ENCODE measurements at places on chromosomes 4 and X.
A peak's percentile ranks its signal among the peaks of the same experiment; 100 is the strongest.

DNA sequence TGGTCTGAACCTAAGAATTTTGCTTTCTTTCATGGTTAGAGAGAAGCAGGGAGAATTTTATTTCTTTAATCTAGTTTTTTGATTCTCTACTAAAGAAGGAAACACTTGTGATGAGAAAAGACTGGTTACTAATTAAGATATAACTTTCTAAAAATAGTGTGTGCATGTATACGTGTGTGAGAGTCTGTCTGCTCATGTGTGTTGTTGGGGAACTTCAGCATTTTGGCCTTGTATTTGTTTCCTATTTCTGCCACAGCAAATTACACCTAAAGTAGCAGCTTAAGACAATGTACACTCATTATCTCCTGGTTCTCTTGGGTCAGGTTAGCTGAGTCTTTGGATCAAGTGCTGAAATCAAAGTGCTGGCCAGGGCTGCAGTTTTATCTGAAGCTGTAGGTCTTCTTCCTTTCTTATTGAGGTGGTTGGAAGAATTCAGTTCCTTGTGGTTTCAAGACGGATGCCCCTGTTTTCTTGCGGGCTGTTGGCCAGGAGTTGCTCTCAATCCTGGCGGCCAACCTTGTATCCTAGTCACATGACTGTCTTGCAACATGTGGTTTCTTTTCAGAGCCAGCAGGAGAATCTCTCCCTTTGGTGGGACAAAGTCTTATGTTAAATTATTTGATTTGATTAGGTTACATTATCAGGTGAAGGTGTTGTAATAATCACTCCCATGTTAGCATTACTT lies 188.4 kb upstream of the CLNK start:
- no peak for DNase-seq

- DNase-seq, result peak; percentile 60
Measured at GRCh38 chr4:75939890-75940691, 722 bp downstream of the NAAA start.

GRCh38 chrX:72475952-72476668 lies 96.5 kb downstream of the HDAC8 start:
- DNase-seq, result no peak

DNA sequence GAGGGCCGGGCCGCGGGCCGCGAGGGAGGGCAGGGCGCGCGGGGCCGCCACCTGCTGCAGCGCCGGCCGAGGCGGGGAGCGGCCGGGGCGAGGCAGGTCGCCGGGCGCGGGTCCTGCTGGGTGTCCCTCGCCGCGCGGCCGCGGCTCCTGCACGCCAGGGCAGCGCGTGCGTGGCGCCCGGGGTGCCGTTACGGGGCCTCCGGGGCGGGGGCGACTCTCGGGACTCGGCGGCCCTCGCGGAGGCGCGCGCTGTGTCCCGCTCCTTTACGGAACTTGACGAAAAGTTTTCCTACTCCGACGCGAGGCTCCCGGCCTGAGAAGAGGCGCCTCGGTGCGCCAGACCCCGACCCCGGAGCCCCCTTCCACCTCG lies 329 bp downstream of the TBC1D14 start:
- peak; percentile 44 for DNase-seq

- DNase-seq, result no peak
Measured at GRCh38 chr4:182301736-182302135, 58.5 kb downstream of the TENM3 start.

DNA sequence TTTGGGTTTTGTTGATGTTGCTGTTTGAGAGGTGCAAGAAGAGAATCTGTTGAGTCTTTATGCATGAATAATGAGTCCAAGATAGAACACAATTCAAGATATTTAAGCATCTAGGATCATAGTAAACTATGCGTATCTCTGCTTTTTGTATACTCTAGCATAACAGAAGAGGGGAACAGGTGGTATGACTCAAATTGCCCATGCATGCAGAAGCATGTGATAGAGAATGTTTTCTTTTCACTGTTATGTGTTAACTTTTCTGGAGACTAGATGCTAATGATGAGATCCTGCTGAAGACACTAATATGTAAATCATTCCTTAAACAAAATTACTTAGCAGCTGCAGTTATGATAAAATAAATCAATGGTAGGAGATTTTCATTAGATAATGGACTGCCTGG lies 165.3 kb upstream of the FTHL17 start:
- no peak for DNase-seq

DNA sequence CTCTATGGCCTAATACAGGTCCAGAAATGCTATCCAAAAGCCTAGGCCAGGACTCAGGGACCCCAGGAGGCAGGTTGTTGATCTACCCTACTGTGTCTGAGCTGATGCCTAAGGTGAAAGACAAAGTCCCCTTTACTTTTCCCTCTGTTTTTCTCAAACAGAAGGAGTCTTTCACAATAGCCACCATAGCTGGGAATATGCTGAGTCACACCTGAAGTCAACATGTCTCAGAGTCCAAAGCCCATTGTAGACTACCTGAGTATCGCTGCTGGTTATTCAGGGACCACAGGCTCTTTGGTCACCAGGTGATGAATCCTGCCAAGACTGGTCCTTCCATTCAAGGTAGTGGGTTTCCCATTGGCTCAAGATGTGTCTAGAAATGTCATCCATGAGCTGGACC lies 562.2 kb downstream of the ACTRT1 start:
- no peak for DNase-seq

- no peak for DNase-seq
Measured at GRCh38 chrX:102930990-102931756, 5.9 kb upstream of the RAB40AL start.

- no peak for DNase-seq
Measured at GRCh38 chr4:115575851-115576250, 462.4 kb upstream of the NDST4 start.

DNA sequence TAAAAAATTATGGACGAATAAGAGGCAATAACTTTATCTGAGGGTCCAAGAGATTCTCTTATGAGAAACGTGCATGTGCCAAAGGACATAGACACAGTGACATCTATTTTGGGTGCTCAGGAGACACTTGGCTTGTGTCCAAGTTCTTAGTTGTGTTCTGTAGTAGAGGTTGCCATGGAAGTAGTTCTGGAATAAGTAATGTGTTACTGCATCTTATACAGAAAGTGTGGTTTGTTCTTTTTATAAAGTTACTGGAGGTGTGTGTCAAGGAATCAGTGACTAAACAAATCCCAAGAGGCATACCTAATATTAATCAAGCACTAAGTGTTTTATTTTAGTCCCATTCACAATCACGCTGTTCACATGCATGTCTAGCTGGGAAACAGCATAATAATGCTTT lies 305.7 kb downstream of the ARHGAP24 start:
- DNase-seq, result no peak

- DNase-seq, result no peak
Measured at GRCh38 chr4:64248186-64248585, 161.1 kb downstream of the TECRL start.

- no peak for DNase-seq
Measured at GRCh38 chr4:156815717-156816359, 155.8 kb downstream of the PDGFC start.

- no peak for DNase-seq
Measured at GRCh38 chrX:129239371-129239770, 283.9 kb downstream of the SMARCA1 start.

- no peak for DNase-seq
Measured at GRCh38 chr4:142886566-142886965, 40.5 kb upstream of the INPP4B start.

- DNase-seq, result no peak
Measured at GRCh38 chr4:123651066-123651465, 254.5 kb downstream of the SPRY1 start.

- no peak for DNase-seq
Measured at GRCh38 chr4:80610845-80611677, 275.5 kb downstream of the CFAP299 start.

DNA sequence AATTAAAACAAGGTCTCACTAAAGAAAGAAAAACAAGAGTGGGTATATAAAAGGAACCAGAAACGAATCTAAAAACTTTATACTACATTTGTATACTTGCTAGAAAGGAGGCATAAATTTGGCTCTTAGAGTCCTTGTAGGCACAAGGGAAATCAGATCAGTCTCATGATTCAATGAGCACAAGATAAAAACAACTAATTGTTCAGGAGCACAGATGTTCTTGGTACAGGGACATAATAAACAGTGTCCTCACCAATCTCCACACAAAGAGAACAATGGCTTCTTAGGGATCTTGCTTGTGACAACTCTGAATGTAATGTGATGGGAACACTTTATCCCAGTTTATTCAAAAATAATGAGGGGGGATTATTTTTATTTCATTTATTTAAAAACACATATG lies 28.3 kb downstream of the TMEM144 start:
- DNase-seq, result no peak

GRCh38 chr4:151197247-151197646 lies 79.7 kb upstream of the PRSS48 start:
- no peak for DNase-seq

DNA sequence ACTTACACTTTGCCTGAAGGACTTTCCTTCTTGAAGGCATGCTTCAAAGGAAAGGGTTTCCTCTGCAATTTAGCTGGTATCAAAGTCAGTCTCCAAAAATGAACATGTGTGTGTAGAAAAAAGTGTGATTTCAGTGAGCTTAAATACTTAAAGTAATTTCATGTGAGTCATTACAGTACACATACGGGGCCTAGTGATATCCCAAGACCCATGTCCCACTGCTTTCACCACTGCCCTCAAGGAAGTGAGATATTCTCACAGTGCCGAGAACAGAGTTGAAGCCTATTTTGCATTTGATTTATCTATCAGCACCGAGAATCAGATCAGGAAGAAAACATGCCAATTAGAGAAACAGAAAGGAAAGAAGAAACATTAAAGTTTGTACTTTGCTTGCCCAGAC lies 61.0 kb downstream of the CHST7 start:
- no peak for DNase-seq

DNA sequence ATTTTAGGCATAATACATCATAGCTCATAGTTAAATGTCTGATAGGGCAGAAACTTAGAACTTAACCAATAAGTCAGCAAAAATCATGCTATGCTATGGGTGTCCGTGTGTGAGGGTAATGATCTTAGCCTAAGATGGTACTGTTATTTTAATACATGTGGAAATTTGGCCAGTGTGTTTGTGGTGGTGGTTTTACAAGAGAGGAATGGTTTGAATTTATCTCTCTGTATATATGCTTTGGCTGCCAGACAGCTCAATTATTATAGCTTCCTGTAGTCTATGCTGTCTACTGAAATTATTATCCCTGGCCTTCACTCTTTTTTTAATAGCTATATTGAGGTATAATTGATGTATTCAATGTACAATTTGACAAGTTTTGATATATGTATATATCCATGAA lies 21.3 kb downstream of the ZNF330 start:
- no peak for DNase-seq

- DNase-seq, result peak; percentile 81
Measured at GRCh38 chrX:125205133-125205917, 114.3 kb upstream of the TEX13C start.

- DNase-seq, result peak; percentile 49
Measured at GRCh38 chrX:2500091-2500802, 529 bp downstream of the DHRSX start.

GRCh38 chr4:26062215-26062614 lies 148.2 kb downstream of the SMIM20 start:
- no peak for DNase-seq

GRCh38 chrX:111010111-111010510 lies 85.9 kb upstream of the PAK3 start:
- DNase-seq, result peak; percentile 7

GRCh38 chrX:103954259-103954658 lies 8.2 kb upstream of the TMSB15B start:
- no peak for DNase-seq

DNA sequence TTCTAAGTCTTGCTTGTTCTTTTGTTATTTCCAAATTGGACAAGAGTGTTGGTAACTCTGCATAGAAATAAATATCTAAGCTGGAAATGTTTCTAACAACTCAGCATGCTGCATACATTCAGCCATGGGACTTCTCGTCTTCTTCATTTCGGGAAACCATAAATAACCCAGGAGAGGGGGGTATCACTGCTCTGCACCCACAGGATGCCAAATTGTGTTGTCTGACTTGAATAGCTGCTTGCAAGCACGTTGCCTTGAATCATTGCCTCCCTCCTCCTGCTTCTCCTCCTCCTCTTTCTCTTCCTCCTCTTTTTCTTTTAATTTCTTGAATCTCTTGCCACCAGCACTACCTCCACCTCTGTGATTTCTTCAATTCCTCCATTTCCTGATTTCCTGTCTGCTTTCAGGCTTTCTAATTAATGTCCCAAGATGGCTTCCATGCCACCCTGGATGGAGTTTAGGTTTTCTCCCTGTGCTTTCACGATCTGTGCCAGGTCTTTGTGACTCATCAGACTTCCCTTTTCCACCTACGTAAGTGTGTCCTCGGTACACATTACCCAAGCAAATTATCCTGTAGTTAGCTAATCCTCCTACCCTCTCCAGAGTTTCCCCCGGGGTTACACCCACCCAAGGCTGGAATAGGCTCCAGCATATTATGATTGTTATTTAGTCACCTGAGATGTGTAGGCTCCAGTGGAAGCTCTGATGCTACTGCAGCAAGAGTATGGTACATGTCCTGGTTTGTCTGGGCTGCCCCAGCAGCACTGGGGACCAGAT lies 122.6 kb upstream of the VCX3B start:
- no peak for DNase-seq

DNA sequence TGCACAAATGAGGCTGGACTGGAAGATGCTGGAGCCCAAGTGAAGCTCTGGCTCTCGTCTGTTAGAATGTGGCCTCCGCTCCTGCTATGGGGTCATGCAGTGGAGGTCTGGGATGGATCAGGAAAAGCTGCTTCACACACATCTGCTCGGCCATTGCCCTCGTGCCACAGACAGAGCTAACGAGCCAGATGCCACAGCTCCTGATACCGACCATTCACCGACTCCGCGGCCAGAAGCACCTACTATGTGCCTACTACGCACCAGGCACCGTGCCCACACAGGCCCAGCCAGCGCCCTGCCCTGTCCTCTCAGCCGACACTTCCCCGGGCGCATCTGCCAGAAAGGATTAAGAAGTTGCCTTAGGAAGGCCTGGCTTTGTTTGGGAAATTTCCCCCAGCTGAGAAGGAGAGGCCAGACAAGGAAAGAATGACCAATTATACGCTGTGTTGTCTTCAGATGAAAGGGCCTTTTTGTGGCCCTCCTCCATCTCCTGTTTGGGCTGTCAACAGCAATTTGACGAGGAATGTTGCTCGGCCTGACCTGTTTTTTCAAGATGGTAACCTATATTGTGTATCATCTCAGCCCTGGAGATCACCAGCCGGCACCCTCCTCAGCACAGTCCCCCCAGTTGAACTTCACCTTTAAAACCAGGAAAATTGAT lies 34.3 kb downstream of the HMX1 start:
- DNase-seq, result no peak

DNA sequence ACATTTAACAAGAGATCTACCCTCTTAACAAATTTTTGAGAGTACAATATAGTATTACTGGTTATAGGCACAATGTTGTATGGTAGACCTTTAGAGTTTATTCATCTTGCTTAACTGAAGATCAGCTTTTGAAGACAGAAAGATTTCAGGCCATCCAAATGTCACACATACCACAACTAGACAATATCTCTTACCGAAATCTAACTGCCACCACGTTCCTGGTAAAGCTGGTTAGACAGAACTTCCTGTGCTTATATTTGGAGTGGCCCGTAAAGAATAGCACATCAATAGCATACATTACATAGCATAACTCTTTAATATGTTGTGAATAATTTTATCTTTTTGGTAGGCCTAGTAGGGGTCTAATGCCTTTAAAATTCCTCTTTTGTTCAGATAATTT lies 29.8 kb upstream of the ARHGEF6 start:
- DNase-seq, result no peak

GRCh38 chr4:80678413-80678812 lies 342.9 kb downstream of the CFAP299 start:
- no peak for DNase-seq

All from thyroid gland (tissue), 4 donors.